ENCODE measurements at places on chromosomes 16 and 17. TPM values are rescaled to one million over a fixed set of nuclear protein-coding genes. Genes with fewer than 3 reads are reported as not detected.

DNA sequence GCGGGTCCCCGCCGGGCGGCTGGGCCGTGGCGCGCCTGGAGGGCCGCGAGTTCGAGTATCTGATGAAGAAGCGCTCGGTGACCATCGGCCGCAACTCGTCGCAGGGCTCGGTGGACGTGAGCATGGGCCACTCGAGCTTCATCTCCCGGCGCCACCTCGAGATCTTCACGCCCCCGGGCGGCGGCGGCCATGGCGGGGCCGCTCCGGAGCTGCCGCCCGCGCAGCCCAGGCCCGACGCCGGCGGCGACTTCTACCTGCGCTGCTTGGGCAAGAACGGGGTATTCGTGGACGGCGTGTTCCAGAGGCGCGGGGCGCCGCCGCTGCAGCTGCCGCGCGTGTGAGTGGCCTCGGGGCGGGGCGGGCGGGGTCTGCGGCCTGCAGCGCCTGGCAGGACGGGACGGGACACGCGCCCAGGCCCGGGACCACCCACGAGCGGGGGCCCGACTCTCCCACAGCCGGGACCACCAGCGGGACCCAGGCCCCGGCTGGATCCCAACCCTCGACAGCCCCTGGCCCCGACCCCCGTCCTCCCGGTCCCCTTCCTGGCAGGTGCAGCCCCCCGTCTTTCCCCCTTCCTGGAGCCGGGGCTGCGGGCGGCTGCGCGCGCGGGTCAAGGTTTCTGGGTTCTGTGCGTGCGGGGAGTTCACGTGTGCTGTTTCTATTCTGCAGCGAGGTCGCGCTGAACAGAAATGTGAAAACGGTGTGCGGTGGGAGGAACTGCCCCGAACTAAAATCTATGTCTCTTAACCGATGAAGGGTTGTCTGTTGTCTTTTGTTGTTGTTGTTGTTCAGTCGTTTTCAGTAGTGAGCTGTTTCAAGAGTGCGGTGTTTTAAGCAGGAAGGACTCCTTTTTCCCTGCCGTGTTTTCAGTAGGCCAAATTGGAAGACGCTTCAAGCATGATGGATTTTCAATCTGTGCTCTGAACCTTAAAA, 705 bp downstream of the FOXK2 start:
- DNase-seq = peak; percentile 70

DNA sequence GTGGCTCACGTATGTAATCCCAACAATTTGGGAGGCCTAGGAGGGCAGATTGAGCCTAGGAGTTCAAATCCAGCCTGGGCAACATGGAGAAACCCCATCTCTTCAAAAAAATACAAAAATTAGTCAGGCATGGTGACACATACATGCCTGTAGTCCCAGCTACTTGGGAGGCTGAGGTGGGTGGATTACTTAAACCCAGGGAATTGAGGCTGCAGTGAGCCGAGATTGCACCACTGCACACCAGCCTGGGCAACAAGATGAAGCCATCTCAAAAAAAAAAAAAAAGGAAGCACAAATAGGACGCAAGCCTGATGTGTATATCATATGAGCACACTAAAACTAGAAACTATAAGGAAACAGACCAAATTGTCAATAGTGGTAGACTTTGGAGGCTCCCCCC, 17.1 kb upstream of the FLCN start:
- no peak for DNase-seq

DNA sequence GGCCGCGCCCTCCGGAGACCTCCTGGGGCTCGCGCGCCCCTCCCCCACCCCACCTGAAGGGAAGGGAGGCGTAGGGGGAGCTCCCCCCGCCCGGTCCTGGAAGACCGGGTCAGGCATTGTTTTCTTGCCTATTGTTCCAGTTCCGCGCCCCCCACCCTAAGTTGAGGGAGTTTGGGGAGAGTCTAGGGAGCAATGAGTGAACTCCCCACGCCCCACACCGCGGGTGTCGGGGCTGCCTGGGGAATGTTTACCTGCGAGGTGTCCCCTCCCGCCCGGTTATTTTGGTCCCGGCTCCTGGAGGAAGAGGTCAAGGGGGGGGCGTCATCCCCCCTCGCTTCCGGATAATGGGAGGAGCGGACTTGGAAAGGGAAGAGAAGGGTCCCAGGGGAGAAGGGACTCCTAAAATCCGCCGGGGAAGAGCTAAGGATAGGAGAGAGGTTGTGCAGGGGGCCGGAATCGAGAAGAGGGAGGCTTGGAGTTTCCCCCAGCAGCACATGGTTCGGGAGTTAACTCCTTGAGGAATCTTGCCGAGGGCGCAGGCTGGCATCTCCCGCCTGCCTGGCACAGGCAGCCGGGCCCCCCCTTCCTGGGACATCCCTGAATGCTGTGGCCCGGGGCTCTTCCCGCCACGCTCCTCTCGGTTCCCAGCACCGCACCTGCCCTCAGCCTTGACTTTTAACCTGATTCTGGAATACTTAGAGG, 881 bp downstream of the MLLT6 start:
- DNase-seq = peak; percentile 70

GRCh38 chr17:530851-531250, 178.2 kb upstream of the RPH3AL start:
- no peak for DNase-seq

DNA sequence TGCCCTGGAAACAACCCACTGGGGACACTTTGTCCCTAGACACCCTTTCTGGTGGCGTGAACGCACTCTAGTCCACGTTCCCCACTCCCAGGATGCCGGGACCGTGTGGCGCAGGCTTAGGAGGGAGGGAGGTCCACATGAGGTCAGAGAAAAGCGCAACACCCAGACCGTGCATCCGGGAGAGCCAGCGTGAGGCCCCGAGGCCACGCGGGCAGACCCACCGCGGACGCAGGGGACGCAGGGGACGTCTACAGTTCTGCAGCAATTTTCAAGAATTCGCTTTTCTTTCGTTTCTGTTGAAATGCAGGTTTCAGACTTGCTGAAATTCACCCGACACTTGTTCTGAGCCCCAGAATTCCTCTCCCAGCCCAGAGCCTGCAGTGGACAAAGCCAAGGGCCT, 4.7 kb downstream of the RFNG start:
- no peak for DNase-seq

GRCh38 chr17:72401883-72402726, 281.3 kb downstream of the SOX9 start:
- DNase-seq = no peak

GRCh38 chr16:17367923-17368322, 102.8 kb downstream of the XYLT1 start:
- DNase-seq = no peak

- no peak for DNase-seq
Observed at GRCh38 chr16:12286964-12287363, 310.4 kb downstream of the SNX29 start.

GRCh38 chr17:49875685-49876084, 27.8 kb upstream of the TAC4 start:
- no peak for DNase-seq

DNA sequence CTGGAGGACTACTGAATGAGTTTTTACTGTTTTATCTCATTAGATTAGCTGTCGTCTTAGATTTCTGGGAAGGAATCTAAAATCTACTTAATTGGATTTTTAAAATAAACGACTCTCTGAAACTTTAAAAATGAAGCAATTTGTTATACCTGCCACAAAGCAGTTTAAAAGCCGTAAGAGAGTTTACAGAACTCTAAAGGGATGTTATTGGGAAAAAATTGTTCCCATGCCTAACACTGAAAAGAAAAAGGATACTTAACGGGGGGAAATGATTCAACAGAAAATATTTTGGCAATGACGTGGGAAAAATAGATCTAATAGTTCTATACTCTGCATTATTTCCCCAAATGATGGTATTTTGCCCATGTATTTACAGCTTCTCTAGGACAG, 27.0 kb downstream of the ARHGAP17 start:
- DNase-seq = no peak

- DNase-seq = no peak
Observed at GRCh38 chr16:55102531-55102930, 171.9 kb downstream of the IRX5 start.

DNA sequence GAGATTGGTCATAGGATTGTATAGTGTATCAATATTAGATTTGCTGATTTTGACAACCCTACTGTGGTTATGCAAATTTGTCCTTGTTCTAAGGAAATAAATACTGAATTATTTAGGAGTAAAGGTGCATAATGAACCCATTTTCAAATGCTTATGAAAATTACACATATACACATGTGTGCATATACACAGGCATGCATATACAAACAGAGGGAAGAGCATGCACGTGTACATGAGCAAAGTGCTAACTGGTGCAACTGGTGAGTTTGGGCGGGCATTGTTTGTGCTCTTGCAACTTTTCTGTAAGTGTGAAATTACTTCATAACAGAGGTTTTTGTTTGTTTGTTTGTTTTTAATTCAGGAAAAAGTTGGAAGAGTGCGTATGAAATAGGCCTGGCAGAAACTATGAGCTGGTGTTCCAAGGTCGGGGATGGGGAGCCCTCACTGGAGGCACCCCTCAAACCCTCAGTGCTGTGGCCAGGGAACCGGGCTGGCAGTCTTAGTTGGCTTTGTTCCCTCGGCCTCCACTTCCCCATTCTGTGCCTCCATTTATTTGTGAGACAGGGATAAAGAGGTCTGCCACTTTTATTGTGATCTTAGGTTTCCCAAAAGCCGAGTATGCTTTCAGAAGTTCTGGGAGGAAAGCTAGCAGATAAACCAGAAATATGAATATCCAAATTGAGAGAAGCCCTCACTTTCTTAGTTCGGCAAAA, 5.8 kb downstream of the DEXI start:
- DNase-seq = no peak

GRCh38 chr17:54916721-54917120, 16.1 kb downstream of the TOM1L1 start:
- no peak for DNase-seq

DNA sequence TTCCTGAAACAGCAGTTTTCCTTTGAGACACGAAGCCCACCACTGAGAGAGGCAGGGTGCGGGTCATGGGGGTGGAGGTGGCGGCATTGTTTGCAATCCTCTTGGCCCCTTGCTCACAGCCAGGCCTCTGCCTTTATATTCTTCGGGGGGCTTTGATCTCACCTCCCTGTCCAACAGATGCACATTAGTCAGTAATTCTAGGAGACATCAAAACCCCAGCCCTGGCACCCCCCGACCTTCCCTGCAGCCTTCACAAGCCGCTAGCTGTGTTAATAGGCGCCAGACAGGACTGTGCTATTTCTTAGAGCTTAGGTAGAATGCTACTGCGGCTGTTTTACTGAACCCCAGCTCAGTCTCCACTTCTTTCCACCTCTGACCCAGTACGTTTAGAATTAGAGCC, 212.6 kb downstream of the RBFOX1 start:
- DNase-seq = no peak

DNA sequence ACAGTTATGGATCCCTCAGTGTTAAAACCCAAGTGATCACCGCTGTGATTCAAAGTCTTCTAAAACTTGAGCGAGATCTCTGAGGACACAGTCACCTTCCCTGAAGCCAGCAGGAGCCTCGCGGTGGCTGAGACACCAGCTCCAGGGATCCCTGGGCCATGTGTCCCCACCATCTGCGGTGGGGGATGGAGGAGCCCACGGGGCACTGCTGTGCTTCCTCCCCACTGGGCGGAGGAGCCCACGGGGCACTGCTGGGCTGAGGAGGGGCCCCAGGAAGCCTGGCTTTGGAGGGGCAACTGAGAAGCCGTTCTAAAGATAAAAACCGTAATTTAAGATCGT, 65.7 kb upstream of the METRNL start:
- DNase-seq = no peak

Gene RAB37
- 4.3 TPM for total RNA-seq

Gene ITGA2B
- total RNA-seq = 0.79 TPM

Gene MARCHF10
- total RNA-seq = 0.35 TPM

Gene MYH2
- not detected for total RNA-seq

Gene ACSF3
- total RNA-seq = 49.6 TPM

Gene KRT12
- total RNA-seq = 2.5 TPM

Gene ZSCAN10
- not detected for total RNA-seq

Gene CDYL2
- total RNA-seq = 7.5 TPM

Data from mucosa of descending colon (tissue), 3 donors.